ENCODE measurements at places on chromosomes 12 and 14.
A peak's percentile ranks its signal among the peaks of the same experiment; 100 is the strongest.

- DNase-seq: peak; percentile 48
These were observed 20.7 kb upstream of the TAS2R14 start for GRCh38 chr12:10959804-10960203.

- DNase-seq: no peak
These were observed 726.8 kb downstream of the VRK1 start for GRCh38 chr14:97523936-97524335.

GRCh38 chr12:83527810-83528209, 841.1 kb downstream of the TMTC2 start:
- no peak for DNase-seq

DNA sequence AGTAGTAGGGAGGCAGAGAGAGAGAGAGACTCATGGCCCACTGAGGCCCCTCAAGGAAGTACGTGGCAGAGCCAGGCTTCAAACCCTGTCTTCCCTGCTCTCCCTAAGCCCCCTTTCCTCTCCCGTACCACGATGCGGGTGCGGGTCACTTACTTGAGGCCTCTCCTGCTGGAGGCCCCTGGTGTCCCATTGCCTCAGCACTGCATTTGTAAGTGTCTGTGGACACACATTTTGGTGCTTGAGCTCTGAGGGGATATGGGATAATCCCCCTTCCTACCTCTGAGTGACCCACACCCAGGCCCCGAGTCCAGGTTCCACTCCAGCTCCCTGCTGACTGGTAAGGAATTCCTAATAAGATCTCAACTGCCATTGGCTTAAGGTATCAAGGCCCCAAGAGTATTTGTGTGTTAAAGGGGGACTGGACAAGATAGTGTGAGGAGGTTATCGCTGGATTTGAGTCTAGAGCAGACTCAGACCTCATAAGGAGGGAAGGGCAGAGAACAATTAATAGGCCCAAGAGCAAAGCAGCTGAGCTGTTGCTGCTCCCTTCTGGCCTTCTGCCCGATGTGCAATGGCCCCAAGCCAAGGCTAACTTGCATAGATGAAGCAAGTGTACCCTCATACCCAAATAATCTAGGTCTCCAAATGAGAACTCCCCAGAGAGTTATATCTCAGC, 71.9 kb downstream of the CRACR2A start:
- DNase-seq: no peak

DNA sequence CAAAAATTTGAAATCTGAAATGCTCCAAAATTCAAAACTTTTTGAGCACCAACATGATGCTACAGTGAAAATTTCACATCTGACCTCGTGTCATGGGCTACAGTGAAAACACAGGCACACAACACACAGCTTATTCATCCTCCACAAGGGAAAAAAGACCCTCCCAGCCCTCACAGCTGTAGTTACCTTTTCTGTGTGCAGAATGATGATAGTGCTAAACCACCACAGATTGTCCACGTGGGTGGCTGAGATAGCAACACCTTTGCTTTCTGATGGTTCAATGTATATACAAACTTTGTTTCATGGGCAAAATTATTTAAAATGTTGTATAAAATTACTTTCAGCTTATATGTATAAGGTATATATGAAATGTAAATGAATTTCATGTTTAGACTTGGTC, 46.8 kb downstream of the FRS2 start:
- DNase-seq: no peak

GRCh38 chr12:18239526-18239925, 21.8 kb upstream of the PIK3C2G start:
- DNase-seq: no peak

GRCh38 chr14:56063131-56063530, 55.1 kb upstream of the PELI2 start:
- DNase-seq: no peak

Data from hippocampal formation (tissue), 2 donors.